ENCODE measurements at places on chromosomes 6 and 20.

GRCh38 chr6:13091192-13091591 lies 237.1 kb downstream of the TBC1D7 start:
- no peak for DNase-seq

DNA sequence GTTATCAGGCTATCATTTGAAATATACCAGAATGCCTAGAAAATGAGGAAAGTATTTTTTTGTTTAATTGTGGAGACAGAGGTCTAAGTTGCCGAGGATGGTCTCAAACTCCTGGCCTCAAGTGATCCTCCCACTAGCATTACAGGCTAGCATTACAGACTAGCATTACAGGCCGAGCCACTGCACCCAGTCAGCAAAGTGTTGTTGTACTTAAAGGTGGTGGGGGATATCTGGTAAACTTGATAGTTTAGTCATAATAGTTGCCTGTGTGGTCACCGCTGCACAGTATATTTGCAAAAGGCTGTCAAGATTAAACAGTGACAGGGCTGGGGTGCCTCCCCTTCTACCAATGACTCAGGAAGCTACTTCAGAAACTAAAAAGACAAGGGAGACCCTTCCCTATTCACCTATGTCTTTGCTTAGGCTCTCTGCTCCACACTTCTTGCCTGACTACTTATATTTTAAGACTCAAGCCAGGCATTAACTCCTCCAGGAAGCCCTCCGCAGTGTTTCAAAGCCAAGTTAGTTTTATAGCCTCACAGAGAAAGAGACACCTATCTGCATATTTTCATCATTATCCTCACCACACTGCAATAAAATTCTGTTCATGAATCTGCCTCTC lies 3.1 kb upstream of the AKIRIN2 start:
- peak; percentile 74 for DNase-seq

GRCh38 chr6:101465863-101466262 lies 72.4 kb downstream of the GRIK2 start:
- no peak for DNase-seq

DNA sequence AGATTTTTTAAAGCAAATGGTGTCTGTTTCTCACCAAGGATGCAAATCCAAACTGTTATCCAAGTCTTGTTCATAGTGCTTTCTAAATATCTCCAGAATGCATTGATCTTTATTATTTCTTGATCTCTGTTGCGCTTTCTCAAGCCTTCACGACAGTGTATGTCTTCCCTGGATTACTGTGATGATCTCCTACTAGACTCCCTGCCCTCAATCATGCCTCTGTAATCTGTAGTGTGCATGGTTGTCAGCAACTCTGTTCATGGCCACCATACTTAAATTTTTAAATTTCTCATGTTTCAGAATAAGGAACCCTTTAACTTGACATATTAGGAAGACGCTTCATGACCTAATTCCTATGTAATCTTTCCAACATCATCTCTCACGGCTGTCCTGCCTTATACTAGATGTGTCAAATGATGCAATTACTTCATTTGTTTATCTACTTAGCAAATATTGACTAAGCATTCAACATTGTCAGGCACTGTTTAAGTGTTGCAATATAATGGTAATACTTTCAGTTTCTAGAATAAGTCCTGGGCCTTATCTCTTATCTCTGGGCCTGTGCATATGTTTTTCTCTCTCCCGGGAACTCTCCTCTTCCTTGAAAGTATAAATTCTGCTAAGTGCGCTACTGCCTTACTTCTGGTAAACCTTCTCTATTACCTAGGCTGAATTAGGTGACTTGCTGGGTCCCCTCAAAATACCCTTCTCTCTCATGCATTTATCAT lies 25.6 kb upstream of the AHI1 start:
- DNase-seq: peak; percentile 3

DNA sequence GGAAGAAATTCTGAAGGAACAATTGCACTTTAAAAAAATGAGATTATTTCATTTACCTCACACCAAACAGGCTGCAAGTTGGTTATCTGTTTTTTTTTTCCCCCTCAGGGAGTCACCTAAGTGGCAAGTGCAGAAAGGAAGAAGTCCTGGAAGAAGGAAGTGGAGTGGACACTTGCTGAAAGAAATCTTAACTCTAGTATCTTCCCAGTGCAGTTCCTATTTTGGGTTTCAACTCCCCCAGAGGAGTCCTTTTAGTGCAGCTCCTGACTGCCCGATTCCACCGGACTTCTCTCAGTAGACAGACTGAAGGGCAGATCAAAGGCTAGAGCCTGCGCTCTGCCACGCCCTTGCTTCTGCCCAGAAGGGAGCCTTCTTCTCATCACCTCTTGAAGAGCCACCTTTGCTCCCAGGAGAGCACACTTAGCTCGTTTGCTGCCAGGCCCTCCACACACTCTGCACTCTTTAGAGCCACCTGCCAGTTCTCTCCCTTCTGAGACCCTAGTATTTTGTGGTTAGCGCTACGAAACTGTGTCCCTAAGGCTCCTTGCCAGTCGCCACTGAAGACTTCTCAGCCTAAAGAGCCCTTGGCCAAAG lies 4.9 kb downstream of the MTCL3 start:
- DNase-seq: peak; percentile 6

GRCh38 chr6:155256122-155256795 lies 7.6 kb upstream of the CLDN20 start:
- no peak for DNase-seq

DNA sequence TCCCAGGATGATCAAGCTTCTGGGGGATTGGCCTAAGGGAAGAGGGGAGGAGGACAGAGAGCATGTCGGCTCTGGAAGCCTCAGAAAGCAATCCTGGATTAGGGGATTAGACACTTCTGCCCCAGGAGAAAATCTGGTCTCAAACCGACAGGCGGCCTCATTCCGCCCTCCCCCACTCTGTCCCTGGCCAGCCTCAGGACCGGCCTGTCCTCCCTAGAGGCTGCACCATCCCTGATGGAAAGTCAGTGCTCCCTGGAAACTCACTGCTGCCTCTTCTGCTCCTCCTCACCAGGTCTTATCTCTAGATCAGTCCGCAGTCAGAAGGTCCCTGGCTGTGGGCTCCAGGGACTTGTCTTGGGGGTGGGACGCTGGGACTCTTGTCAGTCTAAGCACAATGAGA lies 905 bp upstream of the SLC12A5 start:
- no peak for DNase-seq

- no peak for DNase-seq
These were observed 69.8 kb upstream of the PHACTR2 start for GRCh38 chr6:143607974-143608373.

GRCh38 chr6:66161546-66162108 lies 454.6 kb upstream of the EYS start:
- no peak for DNase-seq

DNA sequence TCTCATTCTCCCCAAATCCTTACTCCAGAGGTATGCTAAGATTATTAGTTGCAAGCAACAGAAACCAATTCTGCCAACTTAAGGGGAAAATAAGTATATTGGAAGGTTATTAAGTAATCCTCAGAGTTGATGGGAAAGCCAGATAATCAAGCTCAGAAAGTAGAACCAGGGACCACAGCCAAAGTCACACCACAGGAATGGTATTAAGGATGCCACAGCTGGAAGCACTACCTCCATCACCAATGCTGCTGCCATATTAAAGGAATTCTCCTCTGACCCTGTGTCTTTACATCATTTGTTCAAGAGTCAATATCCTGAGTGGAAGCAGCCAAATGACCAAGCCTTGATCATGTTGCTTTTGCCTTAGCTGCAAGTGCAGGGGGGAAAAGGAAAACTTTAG lies 9.9 kb downstream of the PROCR start:
- no peak for DNase-seq

Data from kidney tubule cell (primary cell).